Stimulated activated CD4-positive, alpha-beta T cell treated with anti-CD3 and anti-CD28 coated beads, Interleukin-15, amount 100 ng/mL, for 48 hours (primary cell): ENCODE measurements at places on chromosomes 7 and 10.

DNA sequence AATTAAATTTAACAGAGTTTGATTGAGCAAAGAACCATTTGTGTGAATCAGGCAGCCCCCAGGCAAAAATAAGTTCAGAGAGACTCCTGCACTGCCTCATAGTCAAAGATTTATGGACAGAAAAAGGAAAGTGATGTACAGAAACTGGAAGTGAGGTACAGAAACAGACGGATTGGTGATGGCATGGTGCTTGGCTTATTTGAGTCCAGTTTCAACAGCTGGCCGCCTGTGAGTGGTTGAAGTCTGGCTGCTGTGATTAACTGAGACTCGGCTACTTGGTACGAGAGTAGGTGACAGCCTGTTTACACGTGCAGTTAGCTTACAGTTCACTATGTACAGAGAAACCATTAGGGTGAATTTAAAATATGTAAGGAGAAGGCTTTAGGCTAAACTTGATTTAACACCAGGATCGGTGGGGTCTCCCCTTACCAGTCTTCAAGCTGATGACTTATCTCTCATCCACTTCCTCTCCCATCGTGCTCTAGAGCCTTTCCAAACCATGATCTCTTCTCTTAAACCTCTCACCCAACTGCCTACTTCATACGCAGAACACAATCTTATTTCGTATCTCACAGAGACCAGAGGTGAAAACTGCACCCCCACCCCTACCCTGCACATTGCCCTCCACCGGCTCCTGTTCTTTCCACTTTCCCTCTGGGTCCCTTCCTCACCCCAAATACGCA is 5.0 kb upstream of the MSMB start:
- no peak for DNase-seq

GRCh38 chr7:1176891-1177373 is 16.9 kb upstream of the ZFAND2A start:
- DNase-seq = peak; percentile 79

GRCh38 chr10:99248824-99249223 is 13.2 kb upstream of the HPSE2 start:
- DNase-seq = no peak

- DNase-seq = no peak
Measured at GRCh38 chr10:110848106-110848505, 23.6 kb upstream of the PDCD4 start.

DNA sequence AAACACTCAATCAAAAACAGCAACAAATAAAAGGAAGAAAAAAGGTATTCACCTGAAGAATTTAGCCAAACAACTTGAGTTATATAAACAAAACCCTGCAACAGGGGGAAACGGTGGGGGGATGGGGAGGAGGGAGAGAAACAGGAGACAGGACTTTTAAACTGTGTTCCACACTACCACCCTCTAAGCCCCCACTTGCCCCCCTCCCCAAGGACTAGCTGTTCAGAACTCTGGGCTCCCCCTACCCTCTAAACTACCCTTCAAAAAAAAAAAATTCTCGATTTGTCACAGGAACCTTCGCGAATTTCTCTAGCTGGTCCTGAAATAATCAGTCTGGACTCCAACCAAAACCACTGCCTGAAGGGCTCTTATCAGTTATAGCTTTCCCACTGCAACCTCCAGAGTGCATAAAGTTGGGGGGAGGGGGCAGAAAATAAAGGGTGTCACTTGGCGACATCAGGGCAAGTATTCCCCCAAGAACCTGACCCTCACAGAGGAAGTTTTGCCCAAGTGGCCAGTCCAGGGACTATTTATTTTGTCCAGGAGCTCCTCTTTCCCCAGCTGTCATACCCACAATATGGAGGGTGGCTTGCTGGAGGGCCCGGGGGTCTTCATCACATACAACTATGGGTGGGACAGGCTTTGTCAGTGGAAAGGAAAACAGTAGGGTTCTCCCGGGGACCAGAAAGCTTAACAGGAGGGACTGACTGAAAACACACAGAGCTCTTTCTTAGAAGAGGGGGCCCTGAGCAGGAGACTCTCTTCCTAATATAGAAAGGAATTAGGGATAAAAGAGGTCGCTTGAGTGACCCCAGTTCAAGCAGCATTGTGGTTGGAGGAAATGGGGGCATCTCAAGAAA is 1.3 kb downstream of the UBE2H start:
- no peak for DNase-seq

DNA sequence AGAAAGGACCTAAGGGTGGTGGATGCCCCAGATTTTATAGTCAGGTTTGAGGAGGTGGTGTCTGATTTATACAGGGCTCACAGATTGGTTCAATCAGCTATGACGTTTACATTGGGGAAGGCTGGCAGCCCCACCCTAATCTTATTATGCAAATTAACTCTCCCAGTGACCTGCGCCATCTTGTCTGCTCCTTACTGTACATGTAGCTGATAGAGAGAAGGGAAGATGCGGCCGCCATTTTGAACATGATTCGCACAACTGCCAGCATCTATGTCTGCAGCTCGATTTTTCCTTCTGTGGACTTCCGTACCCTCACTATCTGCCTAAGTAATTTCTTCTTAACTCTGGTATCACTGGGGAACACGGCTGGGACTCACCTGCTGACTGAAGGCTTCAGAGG is 619.0 kb upstream of the DPP6 start:
- no peak for DNase-seq

GRCh38 chr10:61899069-61899531 is 2.4 kb upstream of the ARID5B start:
- DNase-seq = no peak

DNA sequence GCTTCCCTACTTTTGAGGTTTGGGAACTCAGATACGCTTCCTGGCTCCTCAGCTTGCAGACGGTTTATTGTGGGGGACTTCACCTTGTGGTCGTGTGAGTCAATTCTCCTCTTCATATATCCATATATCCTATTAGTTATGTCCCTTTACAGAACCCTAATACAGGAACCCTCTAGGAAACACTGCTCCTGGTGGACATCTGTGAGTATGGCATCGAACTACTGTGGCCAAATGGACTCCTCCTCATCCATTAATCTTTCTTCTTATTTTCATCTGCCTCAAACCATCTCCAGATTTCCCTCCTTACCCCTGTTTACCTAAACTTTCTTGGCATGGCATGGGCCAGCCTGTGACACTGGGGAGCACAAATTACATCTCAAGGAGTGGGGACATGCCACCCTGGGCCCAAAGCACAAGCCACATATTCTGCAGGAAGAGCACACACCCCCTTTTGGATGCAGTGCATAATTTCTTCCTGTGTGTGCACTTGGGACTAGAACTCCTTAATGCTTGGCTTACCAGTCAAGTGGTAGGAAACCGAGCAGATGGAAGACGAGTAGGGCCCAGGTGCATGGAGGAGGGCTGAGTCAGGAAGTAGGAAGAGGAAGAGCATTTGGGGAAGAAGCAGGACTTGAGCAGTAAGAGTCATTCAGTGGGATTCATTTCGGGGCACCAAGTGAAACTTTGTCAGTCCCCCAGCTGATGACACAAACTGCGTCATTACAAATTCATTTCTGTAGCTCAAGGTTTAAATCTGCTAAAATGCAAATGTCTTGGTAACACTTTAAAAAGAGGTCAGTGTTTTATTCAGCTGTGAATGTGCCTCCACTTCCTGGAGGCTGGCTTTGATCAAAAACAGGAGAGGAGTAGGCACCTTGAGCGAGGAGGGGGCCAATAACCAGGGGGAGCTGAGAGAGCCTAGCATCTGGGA is 80.8 kb upstream of the PLXNA4 start:
- no peak for DNase-seq

DNA sequence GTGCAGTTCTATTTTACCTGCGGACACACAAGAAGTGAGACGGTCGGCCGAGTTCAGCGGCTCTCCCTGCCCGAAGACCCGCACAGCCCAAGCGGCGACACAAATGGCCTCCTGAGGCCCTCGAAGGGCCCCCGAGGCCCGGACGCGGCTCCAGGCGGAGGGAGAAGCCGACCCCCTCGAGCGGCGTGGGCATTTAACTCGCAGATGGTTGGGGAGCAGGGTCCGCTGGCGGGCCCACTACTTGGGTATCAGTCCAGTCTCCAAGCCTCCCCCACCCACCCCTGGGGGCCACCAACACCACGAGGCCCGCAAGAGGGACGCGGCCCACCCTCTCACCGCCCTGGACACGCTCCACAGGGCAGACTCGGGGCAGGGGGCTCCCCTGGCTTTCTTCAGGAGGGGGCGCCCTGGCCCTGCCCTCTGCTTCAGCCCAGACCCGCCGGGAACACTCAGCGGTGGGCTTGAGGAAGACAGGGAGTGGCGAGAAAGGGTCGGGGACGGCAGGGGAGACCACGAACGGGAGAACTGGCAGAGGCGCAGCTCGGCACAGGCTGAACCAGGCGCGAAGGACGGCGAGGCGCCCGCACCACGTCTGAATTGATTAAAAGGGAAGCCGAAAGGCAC is 1.7 kb downstream of the IGF2BP3 start:
- DNase-seq = no peak

DNA sequence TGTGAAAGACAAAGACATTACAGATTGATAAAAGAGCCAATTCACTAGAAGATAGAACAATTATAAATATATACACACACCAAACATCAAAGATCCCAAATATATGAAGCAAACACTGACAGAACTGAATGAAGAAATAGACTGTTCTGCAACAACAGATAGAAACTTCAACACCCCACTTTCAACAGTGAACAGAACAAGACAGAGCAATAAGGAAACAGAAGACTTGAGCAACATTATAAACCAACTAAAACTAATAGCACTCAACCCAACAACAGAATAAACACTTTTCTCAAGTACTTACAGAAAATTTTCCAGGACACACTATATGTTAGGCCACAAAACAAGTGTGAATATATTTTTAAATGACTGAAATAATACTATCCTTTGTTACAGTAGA is 10.9 kb downstream of the CDCA7L start:
- no peak for DNase-seq

DNA sequence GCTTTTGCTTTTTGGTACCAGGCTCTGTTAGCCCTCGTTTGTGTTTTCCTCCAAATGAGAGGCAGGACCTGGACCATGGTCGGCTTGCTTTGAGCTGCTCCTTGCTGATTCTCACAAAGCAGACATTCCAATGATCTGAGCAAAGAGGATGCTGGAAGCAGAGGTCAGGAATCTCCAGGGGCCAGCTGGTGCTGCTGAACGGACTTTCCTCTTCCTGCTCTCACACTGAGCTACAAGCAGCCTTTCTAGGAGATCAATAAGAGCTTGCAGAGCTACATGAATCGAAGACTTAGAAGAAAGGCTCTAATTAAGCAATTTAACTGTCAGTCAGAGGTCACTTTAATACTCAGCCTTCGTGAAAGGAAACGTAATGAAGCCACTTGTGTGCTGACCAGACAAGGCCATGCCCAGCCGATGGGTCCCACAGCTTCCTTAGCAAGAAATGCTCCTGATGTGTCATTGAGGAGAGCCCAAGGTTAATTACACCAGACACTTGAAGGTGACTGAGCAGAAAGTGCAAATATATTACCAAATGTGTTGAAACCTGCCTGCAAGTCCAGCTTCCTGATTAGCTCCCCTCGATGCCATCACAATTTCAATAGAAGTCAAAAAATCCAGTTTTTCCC is 151.3 kb upstream of the RSU1 start:
- no peak for DNase-seq

GRCh38 chr10:95306851-95307250 is 16.0 kb upstream of the PDLIM1 start:
- no peak for DNase-seq

DNA sequence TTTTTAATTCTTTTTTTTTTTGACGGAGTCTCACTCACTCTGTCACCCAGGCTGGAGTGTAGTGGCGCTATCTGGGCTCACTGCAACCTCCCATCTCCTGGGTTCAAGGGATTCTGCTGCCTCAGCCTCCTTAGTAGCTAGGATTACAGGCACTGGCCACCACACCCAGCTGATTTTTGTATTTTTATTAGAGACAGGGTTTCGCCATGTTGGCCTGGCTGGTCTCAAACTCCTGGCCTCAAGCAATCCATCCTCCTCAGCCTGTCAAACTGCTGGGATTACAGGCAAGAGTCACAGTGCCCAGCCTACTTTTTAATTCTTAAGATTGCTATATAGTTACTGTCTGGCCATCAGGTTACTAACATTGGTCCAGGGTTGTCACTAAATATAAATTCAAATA is 59.6 kb downstream of the ZNF277 start:
- DNase-seq = no peak

- DNase-seq = no peak
Measured at GRCh38 chr10:18140149-18140956, at the start of gene CACNB2. Gene CACNB2, plus strand, starts transcription at chr10:18140424.

DNA sequence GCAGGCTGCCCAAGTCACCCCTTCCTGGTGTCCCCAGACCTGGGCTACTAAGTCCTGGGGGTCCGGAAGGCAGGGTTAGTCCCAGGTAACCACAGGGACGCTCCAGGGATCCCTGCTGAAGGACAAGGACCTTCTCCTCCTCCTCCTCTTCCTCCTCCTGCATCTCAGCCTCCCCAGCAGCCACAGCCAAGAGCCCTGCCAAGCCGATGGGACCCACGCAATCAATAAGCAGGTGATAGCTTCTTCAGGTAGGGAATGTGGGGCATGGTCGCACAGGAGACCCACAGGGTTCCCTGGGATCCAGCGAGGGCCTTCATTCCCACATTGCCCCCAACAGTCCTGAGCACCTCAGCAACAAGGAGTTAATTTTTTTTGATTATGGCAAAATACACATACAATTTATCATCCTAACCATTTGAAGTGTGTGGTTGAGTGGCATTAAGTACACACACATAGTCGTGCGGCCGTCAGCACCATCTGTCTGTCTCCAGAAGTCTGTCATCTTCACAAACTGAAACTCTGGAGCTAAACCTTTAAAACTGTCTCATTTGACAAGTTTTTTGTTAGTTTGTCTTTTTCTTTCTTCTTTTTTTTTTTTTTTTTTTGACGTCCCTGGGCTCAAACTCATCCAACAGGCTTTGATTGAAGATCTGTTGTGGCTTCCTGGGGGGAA is 12.1 kb downstream of the CRYGN start:
- no peak for DNase-seq

DNA sequence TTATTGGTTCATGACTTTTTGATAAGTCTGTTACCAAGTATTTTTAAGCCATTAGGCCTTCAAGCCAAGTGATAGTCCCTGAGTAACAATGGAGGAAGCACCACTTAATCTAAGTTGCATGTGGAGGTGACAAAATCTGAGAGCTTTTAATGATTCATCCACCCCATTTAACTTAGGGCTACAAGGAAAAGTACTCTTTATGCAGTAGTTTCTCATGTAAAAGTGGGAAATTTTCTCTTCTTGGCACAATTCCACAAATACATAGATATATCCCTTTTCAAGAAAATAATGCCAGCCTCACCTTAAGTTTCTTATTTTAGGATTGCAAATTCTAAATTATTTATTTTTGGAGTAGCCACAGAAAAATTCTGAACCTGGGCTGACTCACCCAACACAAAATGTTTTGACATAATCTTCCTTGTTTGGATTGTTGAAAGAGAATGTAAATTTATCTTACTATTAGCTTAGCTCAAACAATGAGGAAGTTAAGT is 85.7 kb downstream of the SUGCT start:
- DNase-seq = no peak

GRCh38 chr10:76139431-76139830 is 708.0 kb downstream of the LRMDA start:
- DNase-seq = no peak
